Kidney epithelial cell (primary cell): ENCODE measurements at places on chromosomes 11 and 22. TPM values are rescaled to one million over a fixed set of nuclear protein-coding genes. Genes with fewer than 3 reads are reported as not detected.
A peak's percentile ranks its signal among the peaks of the same experiment; 100 is the strongest.

The OR8G1 gene
- not detected in 2 replicates for total RNA-seq

- DNase-seq = no peak
Observed at GRCh38 chr22:20194681-20195593, 44.1 kb upstream of the CCDC188 start.

GRCh38 chr22:21033895-21034294 lies 1.5 kb upstream of the SLC7A4 start:
- no peak for DNase-seq

The LRRC74B gene
- total RNA-seq = not detected in 2 replicates

The FBLN1 gene
- total RNA-seq = 29.0 and 32.8 TPM in 2 replicates

- peak; percentile 12 for DNase-seq
Observed at GRCh38 chr11:107770551-107770951, 58.7 kb upstream of the SLN start.

DNA sequence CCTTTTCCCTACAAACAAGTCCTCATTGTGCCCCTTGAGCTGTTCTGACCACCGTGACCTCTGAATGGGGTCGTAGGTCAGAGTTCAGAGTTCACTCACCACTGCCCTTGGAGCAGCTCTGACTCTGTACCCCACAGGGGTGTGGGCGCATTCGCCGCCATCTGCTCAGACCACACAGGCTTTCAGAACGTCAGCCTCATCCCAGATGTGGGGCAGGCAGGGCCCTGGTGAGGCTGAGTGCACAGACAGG lies 14.8 kb upstream of the MUC5B start:
- DNase-seq = no peak

The MPPED1 gene
- not detected in 2 replicates for total RNA-seq
